ENCODE measurements at places on chromosomes 13 and 19. TPM values are rescaled to one million over a fixed set of nuclear protein-coding genes. Genes with fewer than 3 reads are reported as not detected.

DNA sequence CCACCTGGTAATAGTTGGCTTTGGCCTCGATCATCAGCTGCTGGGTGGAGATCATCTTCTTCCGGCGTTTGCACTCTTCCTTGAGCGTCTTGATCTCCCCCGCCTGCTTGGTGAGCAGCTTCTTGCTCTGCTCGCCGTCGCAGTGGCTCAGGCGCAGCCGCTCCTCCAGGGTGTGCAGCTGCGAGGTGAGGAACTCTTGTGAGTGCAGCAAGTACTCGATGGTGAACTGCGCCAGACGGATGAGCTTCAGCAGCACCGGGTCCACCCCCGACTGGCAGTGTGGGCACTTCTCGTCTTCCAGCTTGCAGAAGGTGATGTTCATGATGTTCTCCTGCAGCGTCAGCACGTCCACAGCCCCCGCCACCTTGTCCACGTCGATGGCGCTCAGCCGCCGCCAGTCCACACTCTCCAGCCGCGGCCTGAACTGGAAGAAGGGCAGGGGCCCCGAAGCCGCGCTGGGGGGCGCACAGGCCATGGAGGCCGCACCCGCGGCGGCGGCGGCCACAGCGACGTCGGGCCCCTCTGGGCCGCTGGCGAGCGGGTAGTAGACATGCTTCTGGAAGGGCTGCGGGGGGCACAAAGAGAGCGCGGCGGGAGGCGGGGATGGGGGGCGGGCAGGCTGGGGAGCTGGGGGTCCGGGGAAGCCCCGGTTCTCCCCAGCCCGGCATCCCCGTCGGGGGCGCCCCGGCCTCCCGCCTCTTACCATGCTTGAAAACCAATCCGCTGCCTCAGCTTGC, 3.0 kb downstream of the DZIP1 start:
- H3K27me3 ChIP-seq: no peaks in the 10 kb centered on the region
- no peaks in the 10 kb centered on the region for H3K4me1 ChIP-seq
- peak overlapping the region; percentile 51 for H3K4me3 ChIP-seq
- no peak overlapping the region for H3K27ac ChIP-seq

DNA sequence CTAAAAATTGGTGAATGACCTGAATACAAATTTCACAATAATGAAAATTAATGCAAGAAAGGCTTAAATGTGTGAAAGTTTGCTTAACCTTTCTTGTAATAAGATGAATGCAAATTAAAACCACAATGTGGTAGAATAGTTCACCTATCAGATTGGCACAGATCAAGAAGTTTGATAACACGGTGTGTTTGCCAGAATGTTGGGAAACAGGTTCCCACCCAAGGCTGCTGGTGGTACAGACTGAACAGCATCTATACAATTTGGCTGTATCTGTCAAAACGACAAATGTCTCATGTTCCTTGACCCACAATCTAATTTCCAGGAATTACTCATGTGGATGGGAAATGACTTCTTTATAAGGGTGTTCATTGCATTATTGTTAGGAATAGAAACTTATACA, 8.6 kb upstream of the IRS2 start:
- no peak overlapping the region for H3K4me3 ChIP-seq
- H3K4me1 ChIP-seq: no peaks in the 10 kb centered on the region

Gene CCDC169
- total RNA-seq: 0.55 TPM

DNA sequence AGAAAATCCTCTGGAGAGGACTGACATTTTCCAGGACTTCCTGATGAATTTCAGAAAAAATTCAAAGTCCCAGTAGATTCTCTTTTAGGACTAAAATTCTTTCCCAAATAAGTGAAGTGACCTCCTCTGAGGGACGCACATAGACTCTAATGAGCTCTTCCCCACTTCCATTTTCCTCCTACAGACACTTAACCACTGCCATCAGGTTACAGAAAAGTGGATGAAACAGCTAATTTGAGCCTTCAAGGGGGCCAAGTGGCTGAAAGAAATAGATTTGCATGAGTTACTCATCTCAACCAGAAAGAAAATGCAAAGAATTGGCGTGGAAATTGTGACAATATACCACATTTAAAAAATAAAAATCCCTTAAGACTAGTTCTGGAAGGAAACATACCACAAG, 185.3 kb upstream of the EDNRB start:
- DNase-seq: no peak
- no peaks in the 10 kb centered on the region for H3K36me3 ChIP-seq
- H3K27ac ChIP-seq: no peak overlapping the region
- H3K27me3 ChIP-seq: peaks cover 2% of the 10 kb centered on the region
- no peaks in the 10 kb centered on the region for H3K4me1 ChIP-seq

- no peaks in the 10 kb centered on the region for H3K36me3 ChIP-seq
- no peaks in the 10 kb centered on the region for H3K27me3 ChIP-seq
- no peaks in the 10 kb centered on the region for H3K4me1 ChIP-seq
- DNase-seq: no peak
- no peak overlapping the region for H3K4me3 ChIP-seq
Observed at GRCh38 chr13:71090990-71091389, 776.0 kb downstream of the DACH1 start.

Measured in aorta (tissue), 5 donors.